ENCODE measurements at places on chromosomes 12 and 14.

GRCh38 chr12:40226705-40227104 is 1.9 kb downstream of the LRRK2 start:
- H3K4me1 ChIP-seq, result peaks cover 7% of the 10 kb centered on the region
- H3K36me3 ChIP-seq, result no peaks in the 10 kb centered on the region
- H3K27ac ChIP-seq, result no peak overlapping the region
- peaks cover 53% of the 10 kb centered on the region for H3K27me3 ChIP-seq
- no peak overlapping the region for H3K4me3 ChIP-seq

GRCh38 chr14:100176811-100177327 is 17.4 kb upstream of the DEGS2 start:
- DNase-seq, result no peak
- H3K36me3 ChIP-seq, result no peaks in the 10 kb centered on the region
- no peak overlapping the region for H3K4me3 ChIP-seq
- no peaks in the 10 kb centered on the region for H3K4me1 ChIP-seq

DNA sequence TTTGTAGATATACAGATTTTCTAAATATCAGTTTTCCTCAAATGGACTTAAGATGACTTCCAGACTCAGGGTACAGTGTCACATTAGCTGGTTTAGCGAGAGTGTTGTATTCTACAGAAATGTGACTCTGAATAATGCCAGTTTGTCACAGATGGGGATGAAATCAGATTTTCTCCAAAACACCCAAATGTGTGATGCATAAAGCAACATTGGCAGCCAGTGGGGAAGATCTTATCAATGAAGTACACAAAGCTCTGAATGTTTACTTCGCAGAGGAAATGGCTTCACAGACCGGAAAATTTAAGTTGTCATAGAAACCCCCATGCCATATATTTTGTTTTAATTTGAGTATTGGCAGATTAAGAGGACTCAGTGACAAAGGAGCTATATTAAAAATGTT is 29.9 kb downstream of the ANO4 start:
- H3K4me3 ChIP-seq, result no peak overlapping the region
- H3K27ac ChIP-seq, result no peak overlapping the region
- no peaks in the 10 kb centered on the region for H3K27me3 ChIP-seq
- H3K36me3 ChIP-seq, result no peaks in the 10 kb centered on the region
- no peaks in the 10 kb centered on the region for H3K4me1 ChIP-seq

DNA sequence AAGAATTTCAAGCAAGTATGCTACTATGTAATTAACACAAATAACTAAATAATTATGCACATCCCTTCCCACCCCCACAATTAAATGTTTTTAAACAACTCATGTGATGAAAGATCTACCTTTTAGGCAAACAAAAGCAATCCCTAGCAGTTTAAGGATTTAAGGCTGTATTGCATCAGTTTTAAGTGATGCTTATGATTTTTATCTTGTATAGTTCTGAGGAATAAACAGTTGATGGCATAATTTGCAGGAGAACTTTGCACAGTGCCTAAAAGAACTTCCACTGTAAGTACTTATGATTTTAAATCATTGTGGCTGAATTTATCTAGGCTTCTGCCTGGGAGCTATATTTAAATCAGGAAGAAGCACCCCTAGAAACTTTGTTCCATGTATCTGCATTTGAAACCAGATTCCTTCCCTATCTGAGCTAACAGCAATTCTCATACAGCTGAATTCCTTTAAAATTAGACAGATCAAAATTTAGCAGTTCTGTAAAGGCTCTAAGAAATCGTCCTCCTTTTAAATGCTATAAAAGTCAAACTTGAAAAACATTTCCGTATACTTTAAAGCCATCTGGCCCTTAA is 388.6 kb downstream of the BCAT1 start:
- no peak overlapping the region for H3K4me3 ChIP-seq
- no peaks in the 10 kb centered on the region for H3K36me3 ChIP-seq
- no peak overlapping the region for H3K27ac ChIP-seq
- peaks cover 62% of the 10 kb centered on the region for H3K27me3 ChIP-seq

GRCh38 chr14:99522457-99522891 is 41.3 kb downstream of the CCNK start:
- no peak overlapping the region for H3K27ac ChIP-seq
- DNase-seq, result no peak
- H3K4me3 ChIP-seq, result no peak overlapping the region

Measured in T-helper 2 cell treated with Interferon-gamma antibody and Interleukin-4, amounts not matched to agents 5 μg/mL and 100 μg/mL, for 36 hours (primary cell).